ENCODE measurements at places on chromosomes 7 and 10. TPM values are rescaled to one million over a fixed set of nuclear protein-coding genes. Genes with fewer than 3 reads are reported as not detected.
A peak's percentile ranks its signal among the peaks of the same experiment; 100 is the strongest.

Gene CHCHD3
- 51.6 TPM for polyA plus RNA-seq

Gene KCNIP2
- polyA plus RNA-seq = not detected

Gene PNPLA8
- polyA plus RNA-seq = 24.3 TPM

Gene LDB1
- polyA plus RNA-seq = 29.2 TPM

Gene GBX1
- polyA plus RNA-seq = not detected

Gene PNLIPRP2
- polyA plus RNA-seq = not detected

Gene STEAP2
- not detected for polyA plus RNA-seq

Gene PLEKHS1
- not detected for polyA plus RNA-seq

Gene FEZF1
- not detected for polyA plus RNA-seq

- H3K4me3 ChIP-seq = no peak overlapping the region
- H3K36me3 ChIP-seq = peaks cover 77% of the 10 kb centered on the region
- H3K4me1 ChIP-seq = no peaks in the 10 kb centered on the region
- DNase-seq = peak; percentile 62
- H3K27ac ChIP-seq = peak overlapping the region; percentile 6
Measured at GRCh38 chr7:154953006-154953684, 49.8 kb downstream of the PAXIP1 start.

DNA sequence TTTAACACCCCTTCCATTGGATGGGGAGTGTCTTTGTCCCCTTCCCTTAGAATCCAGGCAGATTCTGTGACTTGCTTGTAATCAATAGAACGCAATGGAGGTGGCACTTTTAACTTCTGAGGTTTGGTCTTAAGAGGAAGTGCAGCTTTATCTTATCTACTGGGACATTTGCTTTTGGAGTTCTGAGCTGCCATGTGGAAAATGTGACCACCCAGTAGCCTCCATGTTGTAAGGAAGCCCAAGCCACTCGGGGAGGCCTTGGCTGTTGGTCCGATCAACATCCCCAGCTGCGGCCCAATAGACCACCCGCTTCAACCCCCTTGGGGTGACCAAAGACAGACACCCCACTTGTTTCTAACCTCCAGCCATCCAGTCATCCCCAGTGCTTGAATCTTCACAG lies 86.3 kb upstream of the FAM171A1 start:
- H3K36me3 ChIP-seq = no peaks in the 10 kb centered on the region
- peaks cover 11% of the 10 kb centered on the region for H3K27me3 ChIP-seq
- DNase-seq = no peak
- H3K27ac ChIP-seq = no peak overlapping the region
- no peak overlapping the region for H3K4me3 ChIP-seq

DNA sequence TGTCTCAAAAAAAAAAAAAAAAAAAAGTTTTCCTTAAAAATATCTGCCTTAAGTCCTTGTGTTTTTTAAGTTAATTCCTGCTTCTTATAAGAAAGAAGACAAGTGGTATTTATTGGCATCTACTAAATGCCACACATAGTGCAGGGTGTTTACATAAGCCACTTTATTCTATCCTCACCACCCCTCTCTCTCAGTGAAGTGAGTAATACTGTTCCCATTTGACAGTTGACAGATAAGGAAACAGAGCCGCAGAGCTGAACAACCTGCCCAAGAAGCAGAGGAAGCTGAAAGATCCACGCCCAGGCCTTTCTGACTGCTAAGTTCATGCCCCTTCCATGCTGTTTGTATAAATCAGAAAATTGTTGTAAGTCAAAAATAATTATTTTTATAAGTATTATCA lies 54.1 kb downstream of the ABLIM1 start:
- no peak for DNase-seq
- H3K4me1 ChIP-seq = peaks cover 9% of the 10 kb centered on the region
- H3K27me3 ChIP-seq = no peaks in the 10 kb centered on the region
- no peaks in the 10 kb centered on the region for H3K36me3 ChIP-seq
- no peak overlapping the region for H3K27ac ChIP-seq

- DNase-seq = no peak
- peaks cover 11% of the 10 kb centered on the region for H3K27me3 ChIP-seq
- no peak overlapping the region for H3K27ac ChIP-seq
- no peaks in the 10 kb centered on the region for H3K36me3 ChIP-seq
Measured at GRCh38 chr7:155021699-155022145, 18.8 kb upstream of the PAXIP1 start.

DNA sequence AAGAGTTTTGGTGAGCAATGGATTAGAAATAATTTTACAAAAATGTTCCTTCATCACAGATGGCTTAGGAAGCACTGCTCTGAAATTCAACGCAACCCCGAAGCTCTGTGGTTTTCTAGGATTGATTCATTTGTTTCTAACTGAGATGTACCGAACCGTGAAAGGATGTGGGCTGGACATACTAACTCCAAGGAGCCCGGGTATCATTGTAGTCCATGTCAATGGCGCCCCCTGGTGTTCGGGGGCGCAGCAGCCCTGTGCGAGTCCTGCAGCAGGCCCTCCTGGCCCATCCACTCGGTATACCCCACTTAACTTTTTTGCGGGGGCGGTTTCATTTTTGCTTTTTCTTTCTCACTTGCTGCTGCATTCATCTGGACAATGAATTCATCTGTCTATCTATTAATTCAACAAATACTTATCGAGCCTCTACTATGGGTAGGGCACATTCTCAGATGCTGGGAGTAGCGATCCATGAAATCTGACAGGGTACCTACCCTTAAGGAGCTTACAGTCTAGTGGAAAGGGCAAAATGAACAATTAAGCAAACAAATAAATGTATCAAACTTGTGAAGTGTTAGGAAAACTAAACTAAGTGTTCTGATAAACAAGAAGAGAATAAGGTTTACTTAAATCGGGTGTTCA lies 25.2 kb upstream of the ITPRID1 start:
- H3K27ac ChIP-seq = no peak overlapping the region
- H3K4me1 ChIP-seq = no peaks in the 10 kb centered on the region
- H3K27me3 ChIP-seq = peaks cover 5% of the 10 kb centered on the region
- no peak for DNase-seq

DNA sequence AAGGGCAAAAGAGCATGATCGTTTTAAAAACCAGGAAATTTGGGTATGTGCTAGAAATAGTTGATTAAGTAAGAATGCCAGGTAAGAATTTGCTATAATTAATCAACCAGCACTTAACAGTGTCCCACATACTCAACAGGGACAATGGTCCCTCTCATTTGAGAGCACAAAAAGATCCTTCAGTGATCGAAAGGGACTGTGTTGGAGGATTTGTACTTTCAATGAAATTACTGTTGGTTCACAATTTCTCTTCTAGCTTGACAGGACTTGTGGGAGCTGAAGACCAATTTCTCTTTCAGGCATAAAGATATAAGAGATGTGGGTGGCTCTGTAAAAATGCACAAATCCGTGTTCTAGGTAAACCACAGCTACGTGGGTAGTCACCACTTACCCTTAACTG lies 12.5 kb upstream of the PLEKHS1 start:
- no peak overlapping the region for H3K4me3 ChIP-seq
- no peak for DNase-seq
- H3K36me3 ChIP-seq = no peaks in the 10 kb centered on the region
- no peaks in the 10 kb centered on the region for H3K4me1 ChIP-seq

GRCh38 chr7:27095050-27095896 lies 527 bp downstream of the HOXA1 start:
- peak overlapping the region; percentile 74 for H3K27ac ChIP-seq
- H3K27me3 ChIP-seq = peaks cover 65% of the 10 kb centered on the region
- H3K4me1 ChIP-seq = peaks cover 31% of the 10 kb centered on the region
- H3K4me3 ChIP-seq = peak overlapping the region; percentile 91
- H3K36me3 ChIP-seq = peaks cover 16% of the 10 kb centered on the region

- H3K27me3 ChIP-seq = no peaks in the 10 kb centered on the region
- no peak overlapping the region for H3K4me3 ChIP-seq
- H3K4me1 ChIP-seq = peaks cover 3% of the 10 kb centered on the region
- no peaks in the 10 kb centered on the region for H3K36me3 ChIP-seq
Measured at GRCh38 chr7:2481195-2481594, 5.0 kb upstream of the GRIFIN start.

GRCh38 chr7:119175911-119176627 lies 951.6 kb downstream of the ANKRD7 start:
- no peak for DNase-seq
- no peaks in the 10 kb centered on the region for H3K4me1 ChIP-seq

- H3K27me3 ChIP-seq = no peaks in the 10 kb centered on the region
- peaks cover 25% of the 10 kb centered on the region for H3K4me1 ChIP-seq
- H3K27ac ChIP-seq = no peak overlapping the region
Measured at GRCh38 chr7:10977113-10977512, 3.4 kb downstream of the PHF14 start.

DNA sequence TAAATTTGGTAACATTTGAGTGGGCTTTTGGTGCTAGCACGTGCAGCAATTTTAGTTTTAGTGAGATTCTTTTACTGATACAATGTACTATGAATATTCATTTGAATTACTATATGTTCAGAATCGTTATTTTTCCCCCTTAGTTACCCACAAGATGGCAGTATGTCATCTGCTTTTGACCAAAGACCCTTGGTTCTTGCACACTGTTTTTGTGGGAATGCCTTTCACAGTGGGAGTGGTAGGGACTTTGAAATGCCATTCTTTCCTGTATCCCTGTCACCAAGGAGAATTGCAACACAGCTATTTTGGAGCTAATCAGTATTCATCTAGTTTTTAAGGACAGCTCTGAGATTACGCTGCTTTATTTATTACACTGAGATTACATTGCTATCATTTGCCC lies 40.6 kb downstream of the SEC23IP start:
- no peak overlapping the region for H3K4me3 ChIP-seq
- H3K27ac ChIP-seq = no peak overlapping the region
- peaks cover 19% of the 10 kb centered on the region for H3K36me3 ChIP-seq
- DNase-seq = no peak
- H3K27me3 ChIP-seq = no peaks in the 10 kb centered on the region

DNA sequence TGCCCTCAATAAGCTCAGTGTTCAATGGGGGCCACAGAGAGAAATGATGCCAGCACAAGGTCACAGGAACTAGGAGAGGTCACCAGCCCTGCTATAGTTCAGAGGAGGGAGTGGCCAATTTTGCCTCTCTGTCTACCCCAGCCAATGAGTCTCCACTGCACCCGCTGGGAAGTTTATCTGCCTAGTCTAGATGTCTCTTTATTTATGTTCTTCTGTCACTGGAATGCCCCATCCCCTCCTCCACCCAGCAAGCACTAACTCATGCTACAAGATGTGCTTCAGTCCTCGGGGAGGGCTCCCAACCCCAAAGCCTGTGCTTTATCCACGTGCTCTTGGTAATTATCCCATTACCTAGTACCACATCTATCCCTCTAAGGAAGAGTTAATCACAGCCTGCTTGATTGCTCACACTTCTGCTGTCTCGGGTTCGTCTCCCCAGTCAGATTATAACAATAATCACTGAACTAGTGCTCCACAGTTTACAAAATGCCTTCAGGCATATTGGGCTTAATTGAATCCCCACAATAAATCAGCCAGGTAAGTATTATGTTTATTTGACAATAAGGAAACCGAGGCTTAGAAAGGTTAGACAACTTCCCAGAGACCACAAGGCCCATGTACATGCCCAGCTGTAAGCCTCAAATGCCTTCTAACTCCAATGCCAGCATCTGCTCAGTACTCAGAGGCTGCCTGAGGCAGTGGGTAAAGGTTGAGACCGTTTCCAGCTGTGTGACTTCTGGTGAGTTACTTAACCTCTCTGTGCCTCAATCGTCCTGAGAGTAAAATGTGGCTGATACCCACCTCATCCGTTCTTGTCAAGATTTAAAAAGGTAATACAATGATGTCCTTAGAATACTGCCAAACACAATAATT lies 3.9 kb downstream of the HIP1 start:
- no peaks in the 10 kb centered on the region for H3K27me3 ChIP-seq
- no peaks in the 10 kb centered on the region for H3K36me3 ChIP-seq
- no peak for DNase-seq

- no peaks in the 10 kb centered on the region for H3K27me3 ChIP-seq
- no peaks in the 10 kb centered on the region for H3K36me3 ChIP-seq
- DNase-seq = no peak
- H3K4me1 ChIP-seq = no peaks in the 10 kb centered on the region
Measured at GRCh38 chr7:80603940-80604339, 34.5 kb upstream of the CD36 start.

- H3K4me3 ChIP-seq = no peak overlapping the region
- H3K27me3 ChIP-seq = no peaks in the 10 kb centered on the region
- H3K4me1 ChIP-seq = no peaks in the 10 kb centered on the region
- H3K27ac ChIP-seq = no peak overlapping the region
Measured at GRCh38 chr7:124893140-124893827, 36.3 kb downstream of the POT1 start.

DNA sequence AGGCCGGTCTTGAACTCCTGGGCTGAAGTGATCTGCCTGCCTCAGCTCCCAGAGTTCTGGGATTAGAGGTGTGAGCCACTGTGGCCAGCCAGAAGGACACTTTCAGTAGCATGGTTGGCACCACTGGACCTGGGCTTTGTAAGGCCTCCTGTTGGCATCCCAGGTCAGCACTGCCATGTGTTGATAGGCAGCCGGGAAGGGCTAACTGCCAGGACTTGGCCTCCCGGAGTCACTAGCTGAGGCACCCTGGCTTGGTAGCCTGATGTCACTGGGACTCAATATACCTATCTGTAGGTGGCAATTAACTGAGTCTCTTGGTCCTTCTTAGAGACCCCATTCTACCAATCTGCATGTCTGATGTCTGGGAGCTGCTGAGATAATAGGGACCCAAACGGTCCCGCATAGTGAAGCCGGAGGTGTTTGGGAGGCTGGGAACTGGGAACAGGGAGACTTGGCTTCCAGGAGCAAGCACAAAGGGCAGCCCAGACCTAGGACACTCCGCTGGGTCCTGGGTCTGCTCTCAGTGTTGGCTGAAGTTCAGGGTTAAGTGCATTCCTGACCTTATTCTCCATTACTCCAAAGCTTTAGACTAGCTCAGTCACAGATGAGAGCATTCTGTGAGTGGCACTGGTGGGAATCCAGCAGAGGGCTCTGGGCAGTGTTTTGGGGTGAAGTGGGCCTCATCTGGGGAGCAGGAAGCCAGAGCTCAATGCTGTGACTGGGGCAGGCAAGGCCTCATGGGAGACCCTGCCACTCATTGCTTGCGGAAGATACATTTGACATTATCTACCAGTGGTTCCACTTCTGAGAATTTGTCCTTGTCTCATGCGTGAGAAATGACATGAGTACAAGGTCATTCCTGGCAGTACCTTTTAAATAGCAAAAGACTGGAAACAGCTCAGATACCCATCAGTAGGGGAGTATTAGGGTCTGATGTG lies 2.7 kb downstream of the LHPP start:
- H3K36me3 ChIP-seq = no peaks in the 10 kb centered on the region
- H3K27me3 ChIP-seq = no peaks in the 10 kb centered on the region
- no peak for DNase-seq
- H3K27ac ChIP-seq = peak overlapping the region; percentile 81
- peak overlapping the region; percentile 80 for H3K4me3 ChIP-seq
